ENCODE measurements at places on chromosomes 12 and 14. TPM values are rescaled to one million over a fixed set of nuclear protein-coding genes. Genes with fewer than 3 reads are reported as not detected.

- no peak for DNase-seq
These were observed 6.6 kb downstream of the ERBB3 start for GRCh38 chr12:56086608-56087007.

DNA sequence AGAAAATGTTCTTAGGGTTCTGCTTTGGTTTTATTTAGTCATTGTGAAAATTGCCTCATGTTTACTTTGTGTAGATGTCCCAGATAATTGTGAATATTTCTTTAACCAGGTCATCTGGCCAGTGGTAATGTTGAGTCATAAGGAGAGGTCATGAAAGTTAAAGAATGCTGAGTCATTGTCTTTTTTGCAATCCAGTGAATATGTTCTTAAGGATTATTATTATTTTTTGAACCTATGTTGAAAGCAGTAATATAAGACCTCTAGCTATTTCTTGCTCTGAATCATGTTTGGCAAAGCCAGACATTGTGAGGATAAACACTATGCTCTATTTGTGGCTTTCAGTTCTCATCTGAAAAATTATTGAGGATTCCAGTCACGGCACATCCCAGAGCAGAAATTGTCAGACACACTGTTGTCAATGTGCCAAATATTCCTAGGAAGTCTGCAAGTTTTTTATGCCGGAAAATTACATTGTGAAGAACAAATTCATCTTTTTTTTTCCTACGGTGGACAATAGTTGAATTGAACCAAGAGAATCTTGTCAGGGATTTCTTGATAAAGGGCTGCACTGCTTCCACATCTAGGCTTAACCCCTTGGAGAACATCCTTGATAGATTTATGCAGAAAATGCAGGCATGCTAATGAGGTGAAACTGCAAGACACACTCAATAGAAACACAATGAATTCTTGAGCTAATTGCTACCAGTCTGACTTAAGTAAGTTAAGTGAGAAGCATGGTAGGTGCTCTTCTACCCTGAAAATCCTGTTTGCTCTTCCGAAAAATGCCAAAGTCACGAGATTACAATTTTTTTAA is 369.6 kb downstream of the ATP23 start:
- no peak for DNase-seq

- no peak for DNase-seq
These were observed 132.4 kb downstream of the GPR65 start for GRCh38 chr14:88137327-88137726.

DNA sequence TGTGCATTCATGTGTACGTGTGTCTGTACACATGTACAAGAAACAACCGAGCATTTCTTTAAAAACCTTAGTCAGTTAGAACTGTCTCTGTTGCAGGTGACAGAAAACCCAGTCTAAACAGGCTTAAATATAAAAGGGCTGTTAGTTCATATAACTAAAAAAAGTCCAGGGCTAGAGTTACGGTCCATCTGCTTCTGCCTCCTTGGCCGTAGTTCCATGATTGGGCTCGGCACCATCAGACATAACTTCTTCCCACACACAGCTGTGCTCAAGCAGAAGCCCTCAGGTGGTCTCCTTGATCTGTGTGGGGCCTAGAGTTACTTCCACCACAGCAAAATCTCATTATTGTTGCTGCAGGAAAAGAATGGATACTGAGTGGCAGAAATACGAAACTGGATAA is 34.6 kb downstream of the CKB start:
- DNase-seq, result no peak

- DNase-seq, result no peak
These were observed 79.5 kb downstream of the DAAM1 start for GRCh38 chr14:59268011-59268410.

DNA sequence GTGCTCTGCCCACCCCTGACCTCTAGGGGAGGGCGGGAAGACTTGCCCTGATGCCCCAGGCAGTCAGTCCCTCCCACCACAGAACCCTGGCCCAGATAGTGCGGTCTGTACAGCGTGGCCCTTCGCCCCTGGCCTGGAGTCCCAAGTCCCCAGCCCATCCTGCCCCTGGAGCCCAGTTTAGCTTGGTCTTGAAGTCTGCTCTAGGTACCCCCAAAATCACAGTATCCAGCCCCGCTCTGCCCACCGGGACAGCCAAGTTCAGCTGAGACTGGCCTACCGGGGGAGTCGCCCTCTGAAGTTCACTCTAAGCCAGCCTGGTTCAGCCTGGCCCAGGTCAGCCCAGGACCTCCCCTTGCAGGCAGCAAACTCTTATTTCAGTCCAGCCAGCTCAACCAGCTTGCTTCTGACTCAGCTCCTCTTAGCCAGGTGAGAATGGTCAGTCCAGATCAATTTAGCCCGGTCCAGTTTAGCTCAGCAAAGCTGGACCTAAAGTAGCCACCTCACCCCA is 75.9 kb downstream of the TMEM121 start:
- DNase-seq, result no peak

- no peak for DNase-seq
These were observed 22.9 kb upstream of the TCL1B start for GRCh38 chr14:95663226-95663797.

- peak; percentile 36 for DNase-seq
These were observed 258.1 kb downstream of the PCNX1 start for GRCh38 chr14:71165121-71166031.

- no peak for DNase-seq
These were observed 189.6 kb downstream of the FOXN3 start for GRCh38 chr14:89227496-89227836.

DNA sequence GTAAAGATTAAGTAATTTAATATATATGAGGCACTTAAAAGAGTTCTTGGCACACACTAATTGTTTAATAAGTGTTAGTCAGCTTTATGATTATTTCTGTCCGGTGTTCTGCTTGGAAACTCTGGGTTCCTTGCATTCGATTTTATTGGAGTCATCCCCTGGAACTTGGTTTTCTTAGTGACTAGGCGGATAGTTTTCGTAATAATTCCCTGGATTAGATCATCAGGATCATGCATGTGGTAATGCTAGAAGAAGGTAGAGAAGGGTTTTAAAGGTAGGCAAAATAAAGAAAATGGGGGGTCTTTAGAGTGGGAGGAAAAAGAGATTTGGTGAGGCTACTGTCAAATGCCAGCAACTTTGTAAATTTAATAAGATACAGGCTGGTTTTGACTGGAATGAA is 88.4 kb downstream of the MYF5 start:
- no peak for DNase-seq

- peak; percentile 84 for DNase-seq
These were observed 104.9 kb downstream of the ZC3H14 start for GRCh38 chr14:88667555-88668273.

GRCh38 chr12:62032870-62033269 is 227.3 kb upstream of the USP15 start:
- no peak for DNase-seq

DNA sequence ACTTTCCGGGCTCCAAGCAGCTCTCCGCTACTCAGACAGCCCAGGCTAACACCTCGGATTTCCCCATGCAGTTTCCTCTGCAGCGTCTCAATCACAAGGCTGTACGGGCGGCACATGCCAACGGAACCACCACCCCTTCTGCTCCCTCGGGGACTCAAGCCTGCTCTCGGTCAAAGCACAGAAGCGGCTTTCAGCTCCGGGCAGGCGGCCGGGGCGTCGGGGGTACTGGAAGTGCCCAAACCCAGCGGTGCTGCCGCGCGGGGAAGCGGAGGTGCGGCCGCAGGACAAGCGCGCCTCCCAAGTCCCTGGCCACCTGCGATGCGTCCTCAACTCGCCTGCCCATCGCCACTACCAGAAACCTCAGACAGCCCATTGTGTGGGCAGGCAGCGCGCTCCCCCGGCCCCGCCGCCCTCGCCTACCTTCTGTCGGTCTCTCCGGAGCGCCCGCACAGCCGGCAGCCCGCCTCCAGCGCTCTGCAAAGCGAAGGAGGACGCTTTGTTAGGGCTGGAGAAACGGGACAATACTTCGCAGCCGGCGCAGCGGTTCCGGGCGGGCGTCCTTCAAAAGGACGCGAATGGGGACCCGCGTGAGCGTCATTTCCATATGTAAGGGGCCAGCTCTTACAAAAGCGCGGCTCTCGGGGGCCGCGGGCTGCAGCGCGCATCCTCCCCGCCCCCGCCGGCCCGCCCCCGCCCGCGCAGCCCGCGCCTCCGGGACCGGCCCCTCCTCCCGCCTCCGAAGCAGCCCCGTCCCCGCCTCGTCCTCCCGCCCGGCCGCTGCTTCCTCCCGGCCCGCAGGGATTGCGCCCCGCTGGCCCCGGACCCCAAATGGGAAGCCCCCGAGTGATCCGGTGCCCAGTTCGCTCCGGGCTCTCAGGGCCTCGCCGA is 674 bp downstream of the NIN start:
- DNase-seq, result peak; percentile 49

- DNase-seq, result no peak
These were observed 71.8 kb downstream of the BICD1 start for GRCh38 chr12:32178341-32179010.

GRCh38 chr12:120630104-120630892 is 10.1 kb upstream of the CABP1 start:
- no peak for DNase-seq

DNA sequence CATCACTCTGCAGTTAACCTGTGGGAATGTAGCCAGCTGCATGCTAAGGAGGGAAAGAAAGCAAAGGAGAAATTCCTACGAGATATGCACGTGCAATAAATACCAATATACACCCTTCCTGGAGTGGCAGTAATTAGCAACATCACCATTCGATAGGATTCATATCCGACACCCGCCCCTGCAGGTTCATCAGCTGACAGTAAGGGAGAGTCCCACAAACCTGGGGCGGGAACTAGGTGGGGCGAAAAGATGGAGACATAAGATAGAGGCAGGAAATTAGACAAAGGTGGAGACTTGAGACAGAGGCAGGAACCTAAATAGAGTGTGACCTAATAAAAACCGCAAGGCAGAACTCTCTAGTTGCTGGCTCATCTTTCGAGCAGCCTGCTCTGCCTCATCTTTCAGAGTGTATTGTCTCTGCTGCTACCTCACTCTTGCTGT is 51.6 kb downstream of the PLEKHG3 start:
- no peak for DNase-seq

DNA sequence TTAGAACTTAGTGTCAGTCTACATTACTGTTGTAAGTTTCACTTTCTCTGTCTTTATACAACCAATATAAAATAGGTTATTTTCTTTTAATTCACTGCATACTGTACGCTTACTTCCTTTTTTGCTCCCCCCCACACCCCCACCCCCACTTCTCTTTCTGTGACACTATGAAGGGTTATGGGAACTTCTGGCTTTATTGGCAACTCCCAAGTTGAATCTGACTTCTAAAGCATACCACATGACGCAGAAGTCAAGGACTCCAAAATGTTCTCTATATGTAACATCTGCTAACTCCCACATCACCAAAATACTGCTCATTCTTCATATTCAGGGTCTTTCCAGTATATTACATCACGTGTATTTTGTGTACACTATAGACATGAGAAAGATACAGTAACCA is 81.2 kb upstream of the ATXN7L3B start:
- no peak for DNase-seq

GRCh38 chr12:117011988-117012805 is 87.0 kb downstream of the TESC start:
- no peak for DNase-seq

- no peak for DNase-seq
These were observed 50.8 kb downstream of the VRK1 start for GRCh38 chr14:96848011-96848410.

The CBLN3 gene
- 5.3 TPM for polyA plus RNA-seq

The SMOC1 gene
- polyA plus RNA-seq, result 1.9 TPM

The BEST3 gene
- polyA plus RNA-seq, result not detected

The LMNTD1 gene
- 0.69 TPM for polyA plus RNA-seq

The ASCL1 gene
- polyA plus RNA-seq, result not detected

The KRT81 gene
- polyA plus RNA-seq, result not detected

The MTRFR gene
- 31.9 TPM for polyA plus RNA-seq

The DTX1 gene
- polyA plus RNA-seq, result 0.46 TPM

The CLEC1B gene
- polyA plus RNA-seq, result not detected
